ENCODE measurements at places on chromosomes 2 and 18.
A peak's percentile ranks its signal among the peaks of the same experiment; 100 is the strongest.

- no peak for DNase-seq
Measured at GRCh38 chr2:132659331-132659730, 10.7 kb downstream of the LYPD1 start.

- DNase-seq, result no peak
Measured at GRCh38 chr2:25655316-25655715, 18.1 kb downstream of the DTNB start.

DNA sequence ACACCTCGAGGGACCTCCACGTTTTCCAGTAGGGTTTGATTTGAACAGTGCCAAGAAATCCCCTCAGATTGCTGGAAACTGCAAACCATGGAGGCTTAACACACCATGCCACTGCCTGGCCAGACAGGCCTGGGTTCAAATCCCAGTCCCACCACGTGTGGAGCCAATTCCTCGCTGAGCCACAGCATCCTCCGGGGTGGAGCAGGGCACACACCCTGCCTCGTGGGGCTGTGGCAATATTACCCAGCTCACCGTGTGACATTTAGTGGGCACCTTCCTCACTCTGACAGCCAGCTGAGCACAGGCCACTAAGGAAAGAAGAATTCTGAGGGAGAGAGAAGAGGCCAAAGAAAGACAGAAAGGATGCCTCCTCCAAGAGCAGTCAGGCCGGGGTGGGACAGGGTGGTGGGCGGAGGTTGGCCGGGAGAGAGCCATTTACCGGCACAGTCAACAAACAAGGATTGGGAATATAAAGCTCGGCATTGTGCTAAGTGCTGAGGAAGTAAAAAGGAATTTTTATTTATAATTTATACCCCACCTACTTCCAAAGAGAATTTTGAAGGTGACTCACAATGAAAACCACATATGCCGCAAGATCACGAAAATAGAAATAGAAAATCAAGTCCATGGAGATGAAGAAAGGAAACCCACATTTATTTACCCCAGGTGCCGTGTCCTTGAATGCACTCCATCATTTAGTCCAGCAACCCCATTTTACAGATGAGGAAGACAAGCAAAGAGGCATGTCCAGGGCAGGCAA lies 111.5 kb downstream of the MCFD2 start:
- peak; percentile 53 for DNase-seq

GRCh38 chr2:173075056-173075780 lies 428 bp upstream of the MAP3K20 start:
- no peak for DNase-seq

DNA sequence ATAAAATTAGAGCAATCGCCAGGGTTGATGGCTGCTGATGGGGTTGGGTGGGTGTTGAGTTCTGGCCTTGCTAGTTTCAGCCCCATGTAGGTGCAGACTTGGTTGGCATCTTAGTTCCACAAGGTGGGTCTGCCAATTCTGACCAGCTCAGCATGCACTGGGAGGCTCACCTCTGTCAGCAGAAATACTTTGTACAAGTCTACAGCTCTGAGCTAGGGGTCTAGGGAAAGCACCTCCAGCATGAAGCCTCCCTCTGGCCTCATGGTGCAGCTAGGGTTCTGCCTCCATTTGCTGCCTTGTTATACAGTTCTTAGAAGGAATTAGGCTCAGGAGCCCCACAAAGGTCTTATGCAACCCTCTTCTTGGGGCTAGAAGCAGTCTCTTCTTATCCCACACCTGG lies 278.9 kb upstream of the HDAC4 start:
- no peak for DNase-seq

- no peak for DNase-seq
Measured at GRCh38 chr2:66462501-66462825, 27.5 kb downstream of the MEIS1 start.

DNA sequence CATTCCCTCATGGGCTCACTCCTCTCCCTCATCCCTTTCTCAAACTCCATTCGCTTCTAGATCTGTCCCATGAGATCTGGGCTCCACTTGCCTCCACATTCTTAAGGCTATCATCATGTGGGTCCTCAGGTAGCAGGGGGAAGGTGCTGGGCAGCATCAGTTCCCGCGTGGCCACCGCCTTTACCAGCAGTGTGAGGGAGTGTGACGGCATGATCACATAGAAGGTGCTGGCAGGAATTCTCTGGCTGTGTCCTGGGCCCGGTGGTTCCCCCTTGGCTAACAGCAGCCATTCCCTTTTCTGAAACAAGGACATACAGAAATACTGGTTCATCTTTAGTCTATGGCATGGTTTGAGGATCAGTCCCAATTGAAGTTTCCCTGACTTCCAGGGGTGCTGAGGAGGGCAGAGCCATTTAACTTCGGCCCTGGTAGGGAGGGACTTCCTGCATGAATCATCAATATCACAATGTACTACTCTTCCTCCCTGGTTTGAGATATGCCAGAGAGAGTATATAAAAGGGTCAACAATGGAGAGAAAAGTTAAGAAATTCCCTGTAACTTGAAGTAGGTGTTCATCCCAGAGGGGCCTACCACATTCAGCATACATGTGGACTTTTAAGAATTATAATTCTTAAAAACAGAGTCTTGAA lies 7.7 kb downstream of the DOK1 start:
- DNase-seq, result no peak

- no peak for DNase-seq
Measured at GRCh38 chr2:112459372-112459771, 22.6 kb upstream of the TTL start.

DNA sequence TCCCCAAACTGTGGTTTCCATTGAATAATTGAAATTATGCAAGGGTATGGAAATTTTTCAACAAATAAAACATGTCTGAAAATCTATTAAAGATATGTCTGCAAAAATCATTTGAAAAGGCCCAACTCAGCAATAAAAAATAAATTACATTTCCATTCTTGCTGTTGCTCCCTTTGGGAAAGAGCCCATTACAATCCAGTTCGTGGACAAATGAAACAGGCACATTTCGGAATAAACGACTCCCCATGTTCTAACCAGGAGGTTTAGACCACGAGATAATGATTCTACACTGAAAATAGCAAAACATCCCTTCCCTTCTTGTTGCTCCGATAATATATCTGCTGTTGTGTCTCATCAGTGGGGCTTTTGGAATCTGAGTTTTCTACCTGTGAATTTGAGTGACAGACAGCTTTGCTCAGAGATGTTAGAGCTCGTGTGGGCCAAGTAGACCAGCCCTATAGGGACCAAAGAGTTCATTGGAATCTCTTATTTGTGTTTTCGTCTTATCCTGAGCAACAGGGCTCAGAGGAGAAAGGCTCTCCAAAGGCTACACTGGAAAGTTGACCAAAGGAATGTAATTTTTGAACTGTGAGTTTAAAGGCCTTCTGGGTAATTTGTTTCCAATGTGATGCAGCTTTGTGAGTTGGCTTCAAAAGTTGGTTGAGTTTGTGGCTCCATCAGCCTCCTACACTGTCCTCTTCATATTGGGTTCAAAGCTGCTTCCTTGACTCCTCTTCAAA lies 119.5 kb downstream of the ACTR3 start:
- no peak for DNase-seq

DNA sequence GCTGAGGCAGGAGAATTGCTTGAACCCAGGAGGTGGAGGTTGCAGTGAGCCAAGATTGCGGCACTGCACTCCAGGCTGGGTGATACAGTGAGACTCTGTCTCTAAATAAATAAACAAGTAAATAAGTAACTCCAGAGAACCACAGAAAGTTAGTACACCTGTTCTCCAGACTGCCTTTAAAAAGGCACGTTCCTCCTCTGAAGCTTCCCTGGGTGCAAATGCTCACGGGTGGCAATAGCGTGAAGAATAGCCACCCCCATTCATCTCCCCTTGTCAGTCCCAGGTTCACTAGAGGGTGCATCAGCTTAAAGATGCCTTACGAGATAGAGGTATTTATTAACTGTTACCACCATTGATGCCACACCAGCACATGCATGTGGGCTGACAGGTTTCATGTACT lies 64.3 kb upstream of the RTN4 start:
- no peak for DNase-seq

GRCh38 chr2:55555977-55556376 lies 36.5 kb downstream of the CFAP36 start:
- no peak for DNase-seq

DNA sequence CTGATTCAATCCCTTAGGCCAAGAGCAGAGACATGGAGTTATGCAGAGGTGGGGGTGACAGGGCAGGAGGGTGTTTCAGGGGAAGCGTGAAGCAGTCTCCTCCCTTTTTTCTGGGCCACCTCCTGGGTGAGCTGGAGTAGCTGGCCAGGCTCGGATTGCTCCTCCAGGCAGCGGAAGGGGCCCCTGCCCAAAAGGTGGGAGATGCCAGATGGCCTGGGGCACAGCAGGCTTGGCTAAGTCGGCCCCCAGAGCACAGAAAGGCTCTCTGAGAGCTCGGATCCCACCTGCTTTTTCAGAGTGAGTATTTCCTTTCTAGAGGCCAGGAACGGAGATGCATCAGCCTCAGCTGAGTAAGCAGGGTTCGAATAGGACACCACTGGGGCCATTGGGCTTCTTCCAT lies 196.9 kb downstream of the ANKRD30B start:
- DNase-seq, result no peak

DNA sequence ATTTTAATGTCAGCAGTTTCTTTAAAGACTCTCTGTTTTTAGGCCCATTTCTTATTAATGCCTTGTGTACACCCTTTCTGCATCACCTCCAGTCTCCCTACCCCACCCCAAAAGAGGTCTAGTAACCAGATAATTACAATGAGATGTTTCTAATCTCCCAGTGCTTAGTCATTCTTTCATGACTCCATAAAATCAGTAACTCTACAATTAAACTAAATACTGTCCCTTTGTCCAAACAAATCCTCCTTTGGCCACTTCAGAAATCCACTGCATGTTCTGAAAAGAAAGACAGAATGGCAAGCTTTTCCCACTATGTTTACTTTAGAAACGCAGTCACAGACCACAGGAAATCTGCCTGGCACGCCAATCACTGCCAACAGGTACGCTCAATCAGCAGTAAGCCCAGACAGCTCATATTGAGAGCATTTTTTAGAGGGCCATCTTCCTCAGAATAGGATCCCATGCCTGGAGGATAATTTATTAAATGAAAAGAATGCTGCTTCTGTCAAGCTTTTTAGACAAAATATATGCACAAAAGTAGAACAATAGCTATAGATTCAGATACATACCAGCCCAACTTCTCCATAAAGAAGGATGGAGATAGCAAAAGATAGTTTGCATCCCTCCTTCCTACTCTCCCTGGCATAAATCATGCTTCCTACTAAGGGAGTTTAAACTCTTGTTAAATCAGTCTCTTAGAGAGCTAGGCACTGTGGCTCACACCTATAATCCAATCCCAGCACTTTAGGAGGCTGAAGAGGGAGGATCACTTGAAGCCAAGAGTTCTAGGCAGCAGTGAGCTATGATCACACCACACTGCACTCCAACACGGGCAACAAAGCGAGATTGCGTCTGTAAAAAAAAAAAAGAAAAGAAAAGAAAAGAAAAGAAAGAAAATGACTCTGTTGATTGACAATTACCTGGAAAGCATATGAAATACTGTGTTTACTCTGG lies 14.6 kb downstream of the CLASP1 start:
- peak; percentile 43 for DNase-seq

- DNase-seq, result no peak
Measured at GRCh38 chr2:172376505-172377125, 50.8 kb upstream of the ITGA6 start.

GRCh38 chr2:154804451-154804850 lies 106.0 kb downstream of the KCNJ3 start:
- no peak for DNase-seq

DNA sequence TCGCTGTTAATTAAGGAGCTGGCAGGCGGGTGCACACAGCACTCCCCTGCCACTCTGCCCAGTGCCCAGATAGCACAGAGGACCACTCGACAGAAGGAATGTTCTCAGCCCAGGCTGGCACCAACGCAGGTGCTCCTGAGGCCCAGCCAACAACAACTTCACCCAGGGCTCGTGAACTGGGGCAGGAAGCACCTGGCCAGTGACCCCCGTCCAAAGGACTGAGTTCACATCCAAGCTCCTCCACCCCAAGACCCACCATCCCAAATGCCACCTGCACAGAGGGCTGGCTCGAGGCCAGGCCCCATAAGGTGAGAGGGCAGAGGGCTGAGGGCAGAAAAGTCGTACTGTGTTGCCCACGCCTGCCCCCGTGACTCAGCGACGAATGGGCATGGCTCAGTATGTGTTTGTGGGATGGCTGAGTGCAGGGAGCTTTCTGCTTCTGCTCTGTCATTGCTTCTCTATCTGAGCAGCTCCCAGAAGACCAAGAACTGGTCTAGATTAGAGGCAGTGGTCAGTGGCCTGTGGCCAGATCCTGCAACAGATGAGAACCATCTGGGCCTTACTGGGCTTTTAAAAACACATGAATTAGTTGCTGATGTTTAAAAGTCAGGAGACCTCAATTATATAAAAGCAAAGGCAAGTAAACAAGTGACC lies 68.4 kb downstream of the POLR1A start:
- no peak for DNase-seq

GRCh38 chr2:233402346-233402745 lies 48.1 kb downstream of the DGKD start:
- DNase-seq, result no peak

DNA sequence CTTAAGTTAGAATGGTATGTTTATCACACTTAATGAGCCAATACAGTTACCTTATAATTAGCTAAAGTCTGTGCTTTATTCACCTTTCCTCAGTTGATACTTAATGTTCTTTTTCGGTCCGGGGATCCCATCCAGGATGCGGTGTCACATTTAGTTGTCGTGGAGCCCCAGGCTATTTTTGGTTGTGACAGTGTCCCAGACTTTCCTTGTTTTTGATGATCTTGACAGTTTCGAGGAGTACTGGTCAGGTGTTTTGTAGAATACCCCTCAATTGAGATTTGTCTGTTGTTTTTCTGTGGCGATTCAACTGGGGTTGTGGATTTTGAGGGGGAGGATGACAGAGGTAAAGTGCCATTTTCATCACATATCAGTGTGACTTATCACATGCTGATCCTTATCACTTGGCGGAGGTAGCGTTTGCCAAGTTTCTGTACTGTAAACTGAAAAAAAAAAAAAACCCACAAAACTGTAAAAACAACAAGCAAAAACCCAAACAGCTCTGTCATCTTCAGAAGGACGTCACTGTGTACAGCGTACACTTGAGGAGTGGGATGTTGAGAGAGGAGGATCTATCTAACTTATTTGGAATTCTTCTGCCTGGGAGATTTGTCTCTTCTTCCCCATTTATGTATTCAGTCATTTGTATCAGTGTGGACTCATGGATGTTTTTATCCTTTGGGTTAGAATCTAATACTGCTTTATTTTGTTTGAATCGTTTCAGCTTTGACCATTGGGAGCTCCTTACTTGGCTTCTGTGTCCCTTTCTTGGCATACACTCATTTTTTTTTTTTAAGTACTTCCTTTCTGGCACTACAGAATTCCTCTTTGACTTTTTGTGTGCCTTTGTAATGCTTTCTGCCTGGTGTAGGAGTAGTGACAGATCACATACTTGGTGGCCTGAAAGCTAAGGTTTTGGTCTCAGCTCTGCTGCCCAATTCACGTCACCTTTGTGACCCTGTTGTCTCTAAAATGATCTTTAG lies 68.1 kb downstream of the FMNL2 start:
- no peak for DNase-seq

GRCh38 chr2:127373362-127374083 lies 14.3 kb downstream of the MAP3K2 start:
- DNase-seq, result no peak

DNA sequence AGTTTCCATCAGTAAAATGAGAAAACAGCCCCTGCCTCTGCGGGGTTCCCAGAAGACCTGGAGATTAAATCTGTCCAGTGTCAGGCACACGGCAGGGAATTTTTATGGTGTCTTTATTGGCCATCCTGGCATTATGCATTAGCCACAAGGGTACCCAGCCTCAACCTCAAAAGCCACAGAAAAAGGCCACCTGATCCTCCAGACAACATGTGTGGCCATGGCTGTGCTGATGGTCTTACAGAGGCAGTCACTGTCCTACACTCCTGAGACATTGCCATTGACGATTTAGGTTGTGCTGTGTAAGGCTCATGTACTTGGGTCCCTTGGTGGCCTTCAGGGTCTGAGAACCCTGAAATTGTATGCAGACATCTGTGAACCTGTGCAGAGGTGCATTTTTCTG lies 115.6 kb downstream of the SMAD7 start:
- DNase-seq, result no peak

Measured in PC-9 (cell line).